Right renal pelvis (tissue), 4 donors: ENCODE measurements at places on chromosomes 4 and X.

GRCh38 chr4:20248155-20248558 is 3.5 kb upstream of the SLIT2 start:
- no peak for DNase-seq

- DNase-seq = no peak
These were observed 12.9 kb downstream of the PGM2 start for GRCh38 chr4:37839426-37839825.

GRCh38 chrX:132520792-132521191 is 32.0 kb upstream of the MBNL3 start:
- no peak for DNase-seq

DNA sequence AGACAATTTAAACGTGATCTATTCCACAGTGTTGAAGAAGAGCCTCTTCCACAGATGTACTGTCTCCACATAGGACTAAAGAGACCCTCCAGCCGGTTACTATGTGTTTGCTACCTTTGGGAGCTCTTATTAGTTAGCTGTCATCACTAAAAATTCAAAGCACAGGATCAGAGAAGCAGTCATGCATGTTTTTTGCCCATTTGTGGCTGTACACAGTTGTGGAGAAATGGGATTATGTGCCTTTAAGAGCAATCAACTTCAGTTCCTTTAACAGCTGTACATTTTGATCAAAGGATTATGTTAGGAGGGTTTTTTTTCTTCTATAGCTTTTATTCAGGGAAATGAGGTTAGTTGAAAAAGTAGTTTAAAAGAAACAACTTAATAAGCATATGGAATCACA is 149.0 kb upstream of the SPOCK3 start:
- DNase-seq = no peak

GRCh38 chrX:13397878-13398818 is 78.3 kb upstream of the ATXN3L start:
- no peak for DNase-seq

GRCh38 chr4:23382879-23383278 is 507.0 kb downstream of the PPARGC1A start:
- no peak for DNase-seq

DNA sequence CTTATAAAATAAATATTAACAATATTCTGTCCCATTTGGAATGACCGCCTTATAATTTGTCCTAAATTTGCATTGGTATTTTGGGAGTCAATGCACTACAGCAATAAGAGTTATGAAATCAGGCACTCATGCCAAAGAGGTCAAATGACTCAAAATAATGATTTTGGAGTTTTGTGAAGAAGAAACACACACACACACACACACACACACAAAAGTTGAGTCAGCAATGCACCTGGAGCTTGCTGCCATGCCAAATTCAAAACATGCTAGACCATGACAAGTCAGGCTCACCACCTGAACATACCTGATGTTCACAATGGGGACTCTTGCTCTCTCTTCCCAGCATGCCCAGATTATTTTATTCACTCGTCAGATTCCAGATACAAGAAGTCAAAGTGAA is 56.7 kb downstream of the PROM1 start:
- no peak for DNase-seq
